Activated CD4-positive, alpha-beta memory T cell treated with anti-CD3 and anti-CD28 coated beads, Interleukin-2, amount 10 ng/mL, durations not matched to agents 7 days and 5 days (primary cell): ENCODE measurements at places on chromosomes 6 and 20. TPM values are rescaled to one million over a fixed set of nuclear protein-coding genes. Genes with fewer than 3 reads are reported as not detected.

- H3K36me3 ChIP-seq, result no peaks in the 10 kb centered on the region
- H3K4me1 ChIP-seq, result no peaks in the 10 kb centered on the region
- peak; percentile 63 for DNase-seq
- peaks cover 10% of the 10 kb centered on the region for H3K27me3 ChIP-seq
- H3K27ac ChIP-seq, result no peak overlapping the region
Observed at GRCh38 chr20:38692436-38693411, 31.6 kb upstream of the SLC32A1 start.

GRCh38 chr6:148309301-148309700 lies 33.3 kb upstream of the SASH1 start:
- no peak overlapping the region for H3K4me3 ChIP-seq
- no peaks in the 10 kb centered on the region for H3K4me1 ChIP-seq
- DNase-seq, result no peak
- no peak overlapping the region for H3K27ac ChIP-seq
- no peaks in the 10 kb centered on the region for H3K36me3 ChIP-seq

DNA sequence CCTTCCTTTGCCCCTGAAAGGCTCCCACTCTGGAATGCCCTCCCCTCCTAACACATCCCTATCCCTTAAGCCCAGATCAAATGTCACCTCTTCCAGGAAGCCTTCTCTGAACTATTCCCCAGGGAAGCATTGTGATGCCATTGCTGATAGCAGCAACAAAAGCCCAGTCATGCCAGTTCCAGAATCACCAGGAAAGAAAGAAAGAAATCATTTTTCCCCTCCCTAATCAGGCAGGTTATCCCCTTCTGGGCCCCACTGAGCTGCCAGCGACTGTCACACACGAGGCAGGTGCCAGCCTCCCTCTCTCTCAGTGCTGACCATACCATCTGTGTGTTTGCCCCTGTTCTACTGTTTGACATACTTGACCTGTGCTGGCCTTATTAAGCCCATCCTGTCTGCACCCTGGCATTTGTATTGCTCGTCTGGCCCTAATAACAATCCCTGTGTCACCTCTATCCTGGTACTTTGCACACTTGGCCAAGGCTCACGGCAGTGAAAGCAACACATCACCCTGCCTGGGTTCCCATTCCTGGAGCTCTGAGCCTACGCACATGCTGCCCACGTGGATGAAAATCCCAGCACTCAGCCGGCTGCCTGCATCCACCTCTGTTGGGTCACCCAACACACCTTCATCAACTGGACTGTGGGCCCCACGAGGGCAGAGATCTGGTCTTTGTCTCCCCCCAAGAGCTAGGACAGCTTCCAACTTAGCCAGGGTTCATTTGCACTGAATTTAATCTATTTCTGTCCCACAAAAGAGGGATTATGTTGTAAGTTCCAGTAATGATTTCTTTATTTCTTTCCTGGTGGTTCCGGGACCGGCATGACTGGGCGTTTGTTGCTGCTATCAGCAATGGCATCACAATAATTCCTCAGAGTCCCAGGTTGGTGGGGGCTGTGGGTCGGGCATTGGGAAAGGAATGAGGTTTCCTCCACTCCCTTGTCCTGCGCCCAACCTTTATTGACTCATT lies 5.3 kb upstream of the BPIFB1 start:
- no peak overlapping the region for H3K4me3 ChIP-seq
- peaks cover 13% of the 10 kb centered on the region for H3K27me3 ChIP-seq
- H3K27ac ChIP-seq, result no peak overlapping the region
- DNase-seq, result no peak

Gene NKX2-2
- not detected for total RNA-seq

- DNase-seq, result no peak
- H3K27ac ChIP-seq, result no peak overlapping the region
- H3K36me3 ChIP-seq, result no peaks in the 10 kb centered on the region
- no peak overlapping the region for H3K4me3 ChIP-seq
- H3K4me1 ChIP-seq, result no peaks in the 10 kb centered on the region
Observed at GRCh38 chr6:17169291-17169690, 67.4 kb downstream of the STMND1 start.

DNA sequence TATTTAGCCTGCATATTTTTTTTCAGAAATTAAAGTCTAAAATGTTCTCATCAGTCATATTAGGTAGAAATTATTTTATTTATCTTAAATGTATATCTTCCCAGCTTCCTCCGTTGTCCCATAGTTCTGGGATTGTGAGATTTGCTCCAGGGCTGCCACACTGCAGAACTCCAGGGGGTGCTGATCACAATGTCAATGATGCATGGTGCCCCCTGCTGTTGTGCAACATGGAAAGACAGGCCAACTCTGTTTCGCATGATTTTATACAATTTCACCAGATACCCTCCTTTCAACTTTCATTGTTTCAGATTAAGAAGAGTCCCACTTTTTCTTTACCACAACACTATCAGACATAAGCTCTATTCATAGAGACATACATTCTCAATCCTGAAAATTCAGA lies 35.9 kb downstream of the ID4 start:
- H3K27me3 ChIP-seq, result no peaks in the 10 kb centered on the region
- no peak overlapping the region for H3K27ac ChIP-seq
- no peaks in the 10 kb centered on the region for H3K4me1 ChIP-seq
- no peaks in the 10 kb centered on the region for H3K36me3 ChIP-seq
- DNase-seq, result no peak

- peaks cover 13% of the 10 kb centered on the region for H3K4me1 ChIP-seq
- H3K4me3 ChIP-seq, result no peak overlapping the region
- no peak overlapping the region for H3K27ac ChIP-seq
- no peaks in the 10 kb centered on the region for H3K36me3 ChIP-seq
Observed at GRCh38 chr20:63029358-63030121, 22.8 kb upstream of the BHLHE23 start.

GRCh38 chr6:151629791-151630190 lies 136.0 kb downstream of the CCDC170 start:
- peaks cover 7% of the 10 kb centered on the region for H3K4me1 ChIP-seq
- H3K27me3 ChIP-seq, result peaks cover 7% of the 10 kb centered on the region
- H3K27ac ChIP-seq, result no peak overlapping the region

DNA sequence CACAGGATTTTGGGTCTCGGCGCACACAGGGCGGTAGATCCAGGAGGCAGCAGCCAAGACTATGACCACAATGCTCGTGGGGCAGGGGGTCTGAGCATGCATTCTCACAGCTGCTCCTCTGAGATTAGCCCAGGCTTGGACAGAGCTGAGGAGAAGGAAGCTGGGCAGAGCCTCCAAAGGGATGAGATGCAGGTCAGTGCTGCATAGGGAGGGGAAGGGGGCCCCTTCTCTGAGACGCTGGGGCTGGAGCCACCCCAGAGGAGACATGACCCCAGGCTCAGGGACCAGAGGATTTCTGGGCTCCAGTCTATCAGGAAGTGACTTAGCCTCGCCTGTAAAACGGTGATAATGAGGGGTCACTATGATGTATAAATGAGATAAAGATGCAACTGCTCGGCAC lies 93.9 kb downstream of the BFSP1 start:
- no peak for DNase-seq
- no peak overlapping the region for H3K4me3 ChIP-seq
- H3K27ac ChIP-seq, result no peak overlapping the region
- H3K36me3 ChIP-seq, result no peaks in the 10 kb centered on the region
- H3K27me3 ChIP-seq, result peaks cover 14% of the 10 kb centered on the region
- H3K4me1 ChIP-seq, result no peaks in the 10 kb centered on the region

- no peak overlapping the region for H3K4me3 ChIP-seq
- no peaks in the 10 kb centered on the region for H3K36me3 ChIP-seq
- no peak for DNase-seq
- H3K27ac ChIP-seq, result no peak overlapping the region
- no peaks in the 10 kb centered on the region for H3K27me3 ChIP-seq
- H3K4me1 ChIP-seq, result no peaks in the 10 kb centered on the region
Observed at GRCh38 chr6:16104624-16105433, 24.1 kb upstream of the MYLIP start.

GRCh38 chr6:15881150-15881549 lies 218.3 kb upstream of the DTNBP1 start:
- H3K27me3 ChIP-seq, result peaks cover 4% of the 10 kb centered on the region
- H3K36me3 ChIP-seq, result no peaks in the 10 kb centered on the region
- peaks cover 28% of the 10 kb centered on the region for H3K4me1 ChIP-seq

DNA sequence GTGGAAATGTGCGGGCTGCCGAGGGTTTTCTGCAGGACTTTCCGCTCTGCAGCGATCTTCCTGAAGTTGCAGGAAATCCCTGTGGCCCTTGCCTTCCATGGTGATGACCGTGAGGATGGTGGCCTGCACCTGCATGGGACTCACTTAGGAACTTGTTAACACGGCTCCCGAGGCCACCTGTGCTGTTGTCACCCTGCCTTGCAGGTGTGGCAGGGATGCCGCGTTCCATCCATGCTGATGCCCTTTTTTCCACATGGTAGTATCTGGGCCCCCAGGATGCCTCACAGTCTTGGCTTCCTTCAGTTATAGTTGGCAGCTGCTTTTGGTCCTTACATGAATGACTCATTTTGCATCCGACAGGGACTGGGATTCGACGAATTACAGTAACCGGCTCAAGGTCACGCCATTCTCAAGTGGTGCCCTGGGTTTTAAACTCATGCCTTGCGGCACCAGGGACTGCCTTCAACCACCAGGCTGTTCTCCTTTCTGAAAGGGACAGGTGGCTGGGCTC lies 37.2 kb downstream of the SYNJ2 start:
- no peak overlapping the region for H3K27ac ChIP-seq
- H3K36me3 ChIP-seq, result peaks cover 27% of the 10 kb centered on the region
- H3K4me3 ChIP-seq, result no peak overlapping the region
- peaks cover 18% of the 10 kb centered on the region for H3K4me1 ChIP-seq

- H3K36me3 ChIP-seq, result peaks cover 7% of the 10 kb centered on the region
- H3K27ac ChIP-seq, result no peak overlapping the region
- no peak for DNase-seq
Observed at GRCh38 chr6:137914530-137915193, 47.6 kb downstream of the TNFAIP3 start.

- H3K27ac ChIP-seq, result no peak overlapping the region
- H3K4me1 ChIP-seq, result no peaks in the 10 kb centered on the region
- H3K36me3 ChIP-seq, result no peaks in the 10 kb centered on the region
- H3K4me3 ChIP-seq, result no peak overlapping the region
Observed at GRCh38 chr6:80767808-80768207, 661.3 kb downstream of the BCKDHB start.

Gene RANBP9
- total RNA-seq, result 66.8 TPM
